Thoracic aorta (tissue), 2 donors: ENCODE measurements at places on chromosomes 5 and 9.

DNA sequence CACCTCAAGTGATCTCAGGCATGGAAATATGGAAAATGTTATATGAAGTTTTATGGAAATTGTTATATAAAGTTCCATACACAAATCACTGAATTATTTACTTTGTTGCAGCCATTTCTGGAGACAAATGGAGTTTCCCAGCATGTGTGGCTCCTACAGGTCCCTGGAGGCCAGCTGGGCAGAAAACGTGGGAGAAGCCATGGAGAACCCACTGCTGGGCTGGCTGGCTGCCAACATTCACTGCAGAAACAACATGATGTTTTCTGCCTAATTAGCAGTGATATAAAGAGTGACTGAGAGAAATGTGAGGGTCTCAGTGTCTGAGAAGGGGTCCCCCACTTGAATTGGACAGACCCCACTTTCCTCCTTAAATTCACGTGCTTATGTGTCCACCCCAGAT is 208.8 kb upstream of the IRX2 start:
- H3K27ac ChIP-seq, result no peak overlapping the region
- H3K4me3 ChIP-seq, result no peak overlapping the region
- no peaks in the 10 kb centered on the region for H3K27me3 ChIP-seq
- H3K4me1 ChIP-seq, result no peaks in the 10 kb centered on the region

DNA sequence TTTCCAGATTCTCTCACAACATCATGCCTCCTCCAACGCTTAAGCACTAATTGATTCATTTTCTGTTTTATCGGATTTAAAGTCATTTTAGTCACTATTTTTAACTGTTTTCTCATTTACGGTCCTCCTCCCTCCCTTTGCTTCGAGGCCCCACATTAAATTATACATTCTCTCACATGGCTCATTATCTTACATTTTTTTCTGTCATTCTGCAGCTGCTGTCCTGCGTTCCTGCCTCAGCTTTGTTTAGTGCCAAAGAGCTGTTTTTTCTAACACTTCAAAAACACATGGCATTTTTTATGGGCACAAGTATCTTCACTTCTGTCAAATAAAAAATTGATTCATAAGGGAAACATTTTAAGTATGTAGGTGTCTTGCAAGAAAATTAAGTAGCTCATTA is 130.1 kb upstream of the FST start:
- H3K4me1 ChIP-seq, result peaks cover 17% of the 10 kb centered on the region
- H3K36me3 ChIP-seq, result no peaks in the 10 kb centered on the region
- no peak overlapping the region for H3K27ac ChIP-seq
- no peak overlapping the region for H3K4me3 ChIP-seq
- no peak for DNase-seq
- H3K27me3 ChIP-seq, result no peaks in the 10 kb centered on the region

- no peaks in the 10 kb centered on the region for H3K4me1 ChIP-seq
- H3K27me3 ChIP-seq, result no peaks in the 10 kb centered on the region
- no peak for DNase-seq
- H3K4me3 ChIP-seq, result no peak overlapping the region
These were observed 80.0 kb upstream of the NFIL3 start for GRCh38 chr9:91503673-91504081.

DNA sequence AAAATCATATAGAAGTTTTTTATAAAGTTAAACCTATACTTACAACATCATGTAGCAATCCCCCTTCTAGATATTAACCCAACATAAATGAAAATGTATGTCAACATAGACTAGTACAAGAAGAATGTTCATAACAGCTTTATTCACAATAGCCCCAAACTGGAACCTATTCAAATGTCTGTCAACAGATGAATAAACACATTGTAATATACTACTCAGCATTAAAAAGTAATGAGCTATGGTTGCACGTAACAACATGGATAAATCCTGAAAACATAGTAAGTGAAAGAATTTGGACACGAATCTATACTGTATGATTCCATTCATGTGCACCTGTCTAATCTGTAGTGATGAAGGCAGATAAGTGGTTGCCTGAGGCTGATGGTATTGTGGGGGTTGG is 73.9 kb downstream of the CSNK1G3 start:
- H3K27me3 ChIP-seq, result no peaks in the 10 kb centered on the region
- H3K27ac ChIP-seq, result no peak overlapping the region
- DNase-seq, result no peak
- no peaks in the 10 kb centered on the region for H3K4me1 ChIP-seq

DNA sequence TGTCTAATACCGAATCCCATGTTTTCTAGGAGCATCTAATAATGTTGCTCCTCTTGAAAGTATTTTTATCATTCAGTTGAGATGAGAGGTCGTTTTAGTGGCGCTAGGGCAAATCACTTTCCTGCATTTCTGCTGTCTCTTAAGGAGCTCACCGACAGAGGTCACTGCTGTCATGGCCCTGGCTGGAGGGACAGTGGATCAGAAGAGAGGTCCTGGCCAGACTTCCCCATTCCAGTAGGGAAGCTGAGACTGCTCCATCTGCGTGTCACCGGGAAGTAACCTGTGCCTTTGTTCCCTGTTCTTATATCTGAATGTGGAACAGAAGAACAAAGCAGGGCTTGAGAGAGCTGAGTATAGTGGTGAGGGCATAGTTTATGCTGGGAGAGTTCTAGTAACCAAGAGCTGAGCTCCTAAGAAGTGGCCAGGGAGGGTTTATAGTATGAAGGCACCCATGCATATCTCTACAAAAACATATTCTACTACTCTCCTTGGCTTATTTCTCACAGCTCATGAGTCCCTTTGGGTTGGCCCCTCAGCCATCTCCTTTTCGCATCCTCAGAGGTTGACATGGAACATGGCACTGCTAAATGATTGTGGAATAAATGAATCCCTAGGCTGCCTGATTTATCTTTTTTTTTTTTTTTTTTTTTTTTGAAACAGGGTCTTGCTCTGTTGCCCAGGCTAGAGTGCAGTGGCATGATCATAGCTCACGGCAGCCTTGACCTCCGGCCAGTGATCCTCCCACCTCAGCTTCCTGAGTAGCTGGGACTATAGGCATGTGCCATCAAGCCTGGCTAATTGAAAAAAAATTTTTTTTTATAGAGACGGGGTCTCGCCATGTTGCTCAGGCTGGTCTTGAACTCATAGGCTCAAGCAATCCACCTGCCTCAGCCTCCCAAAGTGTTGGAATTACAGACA is 27.2 kb downstream of the ATP6V0E1 start:
- no peak overlapping the region for H3K4me3 ChIP-seq
- no peak overlapping the region for H3K27ac ChIP-seq
- no peaks in the 10 kb centered on the region for H3K27me3 ChIP-seq
- H3K36me3 ChIP-seq, result no peaks in the 10 kb centered on the region
- no peak for DNase-seq

- H3K4me3 ChIP-seq, result no peak overlapping the region
- no peaks in the 10 kb centered on the region for H3K27me3 ChIP-seq
- H3K4me1 ChIP-seq, result peaks cover 23% of the 10 kb centered on the region
- no peak for DNase-seq
These were observed 143.4 kb downstream of the GOLPH3 start for GRCh38 chr5:32030686-32031085.

GRCh38 chr5:142057697-142058056 is 44.9 kb upstream of the GNPDA1 start:
- no peak overlapping the region for H3K4me3 ChIP-seq
- no peaks in the 10 kb centered on the region for H3K27me3 ChIP-seq
- DNase-seq, result no peak
- H3K4me1 ChIP-seq, result peaks cover 27% of the 10 kb centered on the region
- H3K36me3 ChIP-seq, result no peaks in the 10 kb centered on the region

DNA sequence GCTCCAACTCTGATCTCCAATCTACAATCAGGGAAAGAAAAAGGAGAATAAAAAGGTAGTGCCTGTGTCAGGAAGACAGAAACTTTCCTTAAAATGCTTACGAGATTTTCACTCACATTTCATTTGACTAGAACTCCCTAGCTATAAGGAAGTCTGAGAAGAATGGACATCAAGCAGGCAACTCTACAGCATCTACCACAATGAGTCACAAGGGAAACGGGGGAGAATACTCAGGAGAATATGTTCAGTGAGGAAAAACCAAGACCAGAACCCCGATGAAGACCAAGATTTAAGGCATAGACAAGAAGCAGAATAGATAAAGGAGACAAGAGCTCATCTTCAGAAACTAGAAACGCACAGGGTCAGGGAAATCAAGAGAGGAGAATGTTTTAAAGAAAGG is 9.0 kb upstream of the SETD9 start:
- DNase-seq, result no peak
- no peaks in the 10 kb centered on the region for H3K36me3 ChIP-seq
- no peaks in the 10 kb centered on the region for H3K4me1 ChIP-seq
- no peak overlapping the region for H3K27ac ChIP-seq
- no peak overlapping the region for H3K4me3 ChIP-seq

GRCh38 chr5:108588323-108588722 is 159.4 kb upstream of the FER start:
- H3K27ac ChIP-seq, result no peak overlapping the region
- no peaks in the 10 kb centered on the region for H3K27me3 ChIP-seq
- no peaks in the 10 kb centered on the region for H3K4me1 ChIP-seq
- H3K36me3 ChIP-seq, result no peaks in the 10 kb centered on the region
- no peak overlapping the region for H3K4me3 ChIP-seq

GRCh38 chr5:80318212-80318611 is 1.6 kb upstream of the SPZ1 start:
- H3K27me3 ChIP-seq, result no peaks in the 10 kb centered on the region
- H3K4me3 ChIP-seq, result no peak overlapping the region
- H3K36me3 ChIP-seq, result no peaks in the 10 kb centered on the region
- no peak for DNase-seq
- no peak overlapping the region for H3K27ac ChIP-seq

GRCh38 chr5:176660530-176660859 is 13.2 kb downstream of the TSPAN17 start:
- H3K4me1 ChIP-seq, result peaks cover 9% of the 10 kb centered on the region
- H3K27me3 ChIP-seq, result no peaks in the 10 kb centered on the region
- no peak overlapping the region for H3K4me3 ChIP-seq
- DNase-seq, result no peak

DNA sequence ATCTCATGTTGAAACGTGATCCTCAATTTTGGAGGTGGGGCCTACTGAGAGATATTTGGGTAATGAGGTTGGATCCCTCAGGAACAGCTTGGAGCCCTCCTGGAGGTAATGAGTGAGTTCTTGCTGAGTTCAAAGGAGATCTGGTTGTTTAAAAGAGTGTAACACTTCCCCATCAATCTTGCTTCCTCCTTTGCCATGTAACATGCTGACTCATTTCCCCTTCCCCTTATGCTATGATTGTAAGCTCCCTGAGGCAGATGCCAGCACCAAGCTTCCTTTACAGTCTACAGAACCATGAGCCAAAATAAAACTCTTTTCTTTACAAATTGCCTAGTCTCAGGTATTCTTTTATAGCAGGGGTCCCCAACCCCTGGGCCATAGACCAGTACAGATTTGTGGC is 352.3 kb downstream of the SLCO4C1 start:
- no peak overlapping the region for H3K4me3 ChIP-seq
- no peak overlapping the region for H3K27ac ChIP-seq
- no peaks in the 10 kb centered on the region for H3K4me1 ChIP-seq
- no peaks in the 10 kb centered on the region for H3K36me3 ChIP-seq
- no peaks in the 10 kb centered on the region for H3K27me3 ChIP-seq

DNA sequence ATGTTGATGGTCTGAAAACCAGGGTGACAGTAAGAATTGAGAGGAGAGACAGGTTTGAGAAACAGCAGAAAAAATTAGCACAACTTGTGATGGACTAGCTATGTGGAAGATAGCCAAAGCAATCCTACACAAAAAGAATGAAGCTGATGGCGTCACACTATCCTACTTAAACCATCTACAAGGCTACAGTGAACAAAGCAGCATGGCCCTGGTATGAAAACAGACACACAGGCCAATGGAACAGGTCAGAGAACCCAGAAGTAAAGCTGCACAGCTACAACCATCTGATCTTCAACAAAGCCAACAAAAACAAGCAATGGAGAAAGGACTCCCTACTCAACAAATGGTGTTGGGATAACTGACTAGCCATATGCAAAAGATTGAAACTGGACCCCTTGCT is 7.5 kb upstream of the UBE2R2 start:
- no peaks in the 10 kb centered on the region for H3K36me3 ChIP-seq
- peaks cover 7% of the 10 kb centered on the region for H3K4me1 ChIP-seq
- H3K27ac ChIP-seq, result no peak overlapping the region
- no peak overlapping the region for H3K4me3 ChIP-seq
- no peaks in the 10 kb centered on the region for H3K27me3 ChIP-seq
- DNase-seq, result no peak

- H3K27me3 ChIP-seq, result no peaks in the 10 kb centered on the region
- H3K4me1 ChIP-seq, result no peaks in the 10 kb centered on the region
These were observed 12.3 kb downstream of the TLE4 start for GRCh38 chr9:79583952-79584654.

GRCh38 chr5:14720236-14720923 is 55.9 kb downstream of the OTULIN start:
- H3K36me3 ChIP-seq, result peaks cover 11% of the 10 kb centered on the region
- DNase-seq, result no peak
- H3K4me1 ChIP-seq, result peaks cover 6% of the 10 kb centered on the region

DNA sequence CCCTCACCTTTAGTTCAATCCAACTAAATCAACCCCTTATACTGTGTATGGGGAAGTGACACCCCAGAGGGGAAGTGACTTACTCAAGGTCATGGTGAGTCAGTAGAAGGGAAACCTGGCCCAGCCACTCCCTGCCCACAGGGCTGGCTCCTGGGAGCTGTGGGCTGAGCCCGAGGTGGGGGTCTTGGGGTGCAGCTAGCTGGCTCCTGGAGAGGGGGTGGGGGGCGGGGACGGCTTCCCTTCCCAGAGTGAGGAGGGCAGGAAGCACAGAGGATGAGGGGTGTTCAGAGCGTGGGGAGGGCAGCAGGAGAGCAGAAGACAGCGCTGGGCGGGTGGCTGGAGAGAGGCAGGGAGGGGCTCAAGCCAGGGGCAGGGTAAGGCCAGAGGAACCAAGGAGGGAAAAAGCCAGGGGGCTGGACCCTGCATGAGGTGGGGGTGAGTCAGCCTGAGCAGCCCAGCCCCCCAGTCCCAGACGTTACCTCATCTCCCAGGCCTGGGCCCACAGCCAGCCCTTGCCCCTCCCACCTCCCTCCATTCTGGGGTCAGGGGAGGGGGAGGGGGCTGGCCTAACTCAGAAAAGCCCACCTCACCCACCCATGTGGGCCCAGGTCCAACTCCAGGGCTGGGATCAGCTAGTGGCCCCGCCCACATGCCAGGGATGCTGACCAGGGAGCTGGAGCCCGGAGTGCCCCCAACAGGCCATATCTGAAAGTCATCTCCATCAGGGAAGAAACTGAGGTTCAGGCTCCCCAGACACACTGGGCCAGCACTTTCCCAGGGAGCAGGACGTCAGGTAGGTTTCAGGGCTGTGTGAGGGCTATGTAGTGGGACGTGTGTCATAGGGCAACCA is 2.8 kb downstream of the PDLIM7 start:
- peaks cover 43% of the 10 kb centered on the region for H3K36me3 ChIP-seq
- H3K27me3 ChIP-seq, result no peaks in the 10 kb centered on the region
- peak; percentile 83 for DNase-seq

DNA sequence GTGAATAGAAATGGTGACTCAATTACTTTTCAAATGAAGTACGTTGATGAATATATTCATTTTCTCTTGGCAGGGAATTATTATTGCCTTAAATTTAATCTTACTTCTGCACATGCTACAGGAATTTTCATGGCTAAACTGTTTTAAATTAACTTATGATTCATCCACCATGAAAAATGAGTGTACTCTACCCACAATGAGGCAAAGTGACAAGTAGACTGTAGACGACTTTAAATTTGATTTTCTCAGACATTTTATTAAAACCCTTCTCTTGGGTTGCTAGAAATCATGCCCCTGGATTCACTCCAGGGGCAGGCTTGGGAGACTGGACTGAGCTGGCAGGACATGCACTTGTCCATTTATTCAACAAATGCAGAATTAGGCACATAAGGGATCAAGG is 23.5 kb upstream of the ERAP2 start:
- no peaks in the 10 kb centered on the region for H3K36me3 ChIP-seq
- no peak overlapping the region for H3K4me3 ChIP-seq
- DNase-seq, result no peak
- H3K27ac ChIP-seq, result no peak overlapping the region
- peaks cover 5% of the 10 kb centered on the region for H3K4me1 ChIP-seq

GRCh38 chr5:72785801-72786200 is 30.7 kb upstream of the TNPO1 start:
- no peaks in the 10 kb centered on the region for H3K36me3 ChIP-seq
- H3K27ac ChIP-seq, result no peak overlapping the region
- peaks cover 10% of the 10 kb centered on the region for H3K4me1 ChIP-seq
- no peak for DNase-seq
